ENCODE measurements at places on chromosomes 1 and 21. TPM values are rescaled to one million over a fixed set of nuclear protein-coding genes. Genes with fewer than 3 reads are reported as not detected.

DNA sequence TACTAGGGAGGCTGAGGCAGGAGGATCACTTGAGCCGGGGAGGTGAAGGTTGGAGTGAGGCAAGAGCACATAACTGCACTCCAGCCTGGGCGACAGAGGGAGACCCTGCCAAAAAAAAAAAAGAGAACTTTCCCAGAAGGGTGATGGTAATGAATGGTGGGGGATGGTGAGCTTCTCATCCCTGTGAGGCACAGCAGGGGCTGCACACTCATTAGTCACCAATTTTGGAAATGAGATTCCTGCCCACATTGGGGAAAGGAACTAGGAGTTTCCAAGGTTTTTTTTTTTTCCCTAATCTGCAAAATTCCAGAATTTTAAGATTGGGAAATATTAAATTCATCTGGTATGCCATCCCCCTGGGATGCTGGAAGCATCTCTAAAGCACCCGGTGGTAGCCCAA, 50.2 kb upstream of the SSBP3 start:
- no peak for DNase-seq

GRCh38 chr1:221302810-221303209, 423.6 kb downstream of the HLX start:
- DNase-seq = no peak

DNA sequence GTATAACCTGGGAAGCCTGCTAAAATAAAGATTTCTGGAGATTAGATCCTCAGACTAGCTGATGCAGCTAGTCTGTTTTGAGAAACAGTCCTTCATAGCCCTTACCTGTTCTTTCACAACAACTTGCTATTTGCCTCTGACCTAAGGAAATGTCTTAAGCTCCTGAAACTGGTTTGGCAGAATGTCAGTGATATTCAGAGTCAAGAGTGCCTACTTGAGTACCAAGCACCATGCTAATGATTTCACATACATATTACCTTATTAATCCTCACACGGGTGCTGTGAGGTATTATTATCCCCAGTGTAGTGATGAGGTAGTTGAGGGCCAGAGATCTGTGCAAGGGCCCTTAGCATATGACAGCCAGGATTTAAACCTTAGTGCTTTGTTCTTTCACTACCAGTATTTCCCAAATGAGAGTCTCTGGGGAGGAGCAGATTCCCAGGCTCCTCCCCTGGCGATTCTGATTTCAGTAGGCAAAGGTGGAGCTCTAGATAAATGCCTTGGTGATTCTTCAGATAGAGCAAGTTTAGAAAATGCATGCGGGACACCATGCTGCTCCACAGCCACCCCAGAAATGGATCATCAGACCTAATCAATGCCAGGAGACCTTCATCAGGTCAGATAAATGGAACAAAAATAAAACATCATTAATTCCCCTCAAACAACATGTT, 47.4 kb upstream of the WNT2B start:
- no peak for DNase-seq

- no peak for DNase-seq
Measured at GRCh38 chr1:160652924-160653619, 6.2 kb upstream of the SLAMF1 start.

DNA sequence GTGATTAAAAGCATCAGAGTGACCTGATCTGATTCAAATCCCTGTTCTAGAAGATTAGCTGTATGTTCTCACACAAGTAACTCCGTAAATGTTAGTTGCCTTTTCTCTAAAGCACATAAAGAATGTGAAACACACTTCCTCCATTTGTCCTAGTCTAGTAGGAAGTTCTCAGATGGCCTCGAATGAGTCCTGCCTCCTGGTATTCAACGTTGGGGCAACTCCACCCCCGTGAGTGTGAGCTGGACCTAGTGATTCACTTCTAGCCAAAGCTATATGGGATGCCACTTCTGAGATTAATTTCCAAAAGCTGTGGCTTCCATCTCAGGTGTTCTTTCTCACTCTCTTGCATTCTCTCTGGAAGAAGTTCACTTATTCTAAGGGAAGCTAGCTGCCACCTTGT, 267.6 kb downstream of the GPATCH2 start:
- no peak for DNase-seq

GRCh38 chr1:52970149-52970548, 43.1 kb downstream of the SCP2 start:
- DNase-seq = no peak

DNA sequence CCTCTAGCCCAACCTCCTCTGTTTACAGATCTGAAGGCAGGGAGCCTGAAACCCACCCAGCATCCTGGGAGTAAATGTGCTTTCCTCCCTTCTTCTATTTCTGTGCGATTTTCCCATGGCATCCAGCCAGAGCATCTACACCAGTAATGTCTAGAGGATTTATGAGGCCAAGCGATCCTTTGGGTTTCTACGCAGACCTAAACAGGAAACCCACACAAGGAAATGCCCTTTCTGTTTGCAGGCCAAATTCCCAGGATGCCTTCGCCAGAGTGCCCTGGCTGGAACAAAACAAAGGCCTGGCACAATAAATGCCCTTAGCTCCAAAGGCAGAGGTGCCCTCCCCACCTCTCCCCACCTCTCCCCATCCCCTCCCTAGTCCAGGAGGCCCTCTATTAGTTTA, 110.5 kb upstream of the CDC42BPA start:
- DNase-seq = no peak

DNA sequence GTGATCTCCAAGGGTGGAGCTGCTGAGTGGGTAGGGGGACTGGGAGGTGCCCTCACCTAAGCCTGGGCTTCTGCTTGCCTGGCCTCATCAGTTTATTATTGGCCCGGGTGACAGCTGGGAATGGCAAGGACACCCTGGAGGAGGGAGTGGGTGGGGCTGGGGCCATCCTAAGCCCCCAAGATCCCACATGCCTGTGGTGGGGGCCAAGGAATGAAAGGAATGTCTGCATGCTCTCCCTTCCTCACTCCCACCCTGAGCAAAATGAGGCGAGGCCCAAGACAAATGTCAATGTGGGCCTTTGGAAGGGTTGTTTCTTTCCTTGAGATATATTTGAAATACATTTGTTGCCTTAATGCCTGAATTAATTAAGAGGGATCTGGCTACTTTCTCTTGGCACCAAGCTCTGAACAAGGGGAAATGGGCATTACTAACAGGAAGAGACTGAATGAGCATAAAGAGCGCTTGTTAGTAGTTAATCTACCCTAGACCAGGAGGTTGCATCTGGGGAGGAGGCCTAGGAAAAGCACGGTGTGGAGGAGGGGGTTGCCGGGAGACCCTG, 19.7 kb upstream of the CHI3L1 start:
- no peak for DNase-seq

DNA sequence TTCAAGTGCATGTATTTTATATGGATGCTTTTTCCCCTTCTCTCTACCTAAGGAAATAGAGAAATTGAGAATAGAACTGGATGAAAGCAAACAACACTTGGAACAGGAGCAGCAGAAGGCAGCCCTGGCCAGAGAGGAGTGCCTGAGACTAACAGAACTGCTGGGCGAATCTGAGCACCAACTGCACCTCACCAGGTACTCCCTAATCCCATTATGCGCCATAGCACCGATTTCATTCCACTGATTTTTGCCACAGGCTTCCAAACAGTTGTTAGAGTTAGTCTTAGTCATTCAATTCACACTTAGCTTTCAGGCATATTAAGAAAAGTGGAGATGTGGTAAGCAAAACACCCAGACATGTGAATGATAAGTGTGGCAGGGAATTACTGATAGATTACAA, 122.8 kb downstream of the SDCCAG8 start:
- no peak for DNase-seq

DNA sequence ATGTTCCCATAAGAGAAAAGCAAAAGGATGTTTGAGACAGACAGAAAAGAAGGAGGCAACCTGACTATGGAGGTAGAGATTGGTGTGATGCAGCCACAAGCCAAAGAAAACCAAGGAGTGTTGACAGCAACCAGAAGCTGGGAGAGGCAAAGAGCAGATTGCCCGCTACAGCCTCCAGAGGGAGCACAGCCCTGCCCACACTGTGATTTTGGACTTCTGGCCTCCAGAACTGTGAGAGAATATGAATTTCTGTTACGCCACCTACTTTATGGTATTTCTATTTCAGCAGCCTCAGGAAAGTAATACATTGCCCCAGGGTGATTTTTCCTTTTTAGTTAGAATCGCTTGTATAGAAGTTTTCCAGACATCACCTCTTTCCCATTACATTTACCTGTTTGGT, 28.4 kb downstream of the SLAMF6 start:
- DNase-seq = no peak

DNA sequence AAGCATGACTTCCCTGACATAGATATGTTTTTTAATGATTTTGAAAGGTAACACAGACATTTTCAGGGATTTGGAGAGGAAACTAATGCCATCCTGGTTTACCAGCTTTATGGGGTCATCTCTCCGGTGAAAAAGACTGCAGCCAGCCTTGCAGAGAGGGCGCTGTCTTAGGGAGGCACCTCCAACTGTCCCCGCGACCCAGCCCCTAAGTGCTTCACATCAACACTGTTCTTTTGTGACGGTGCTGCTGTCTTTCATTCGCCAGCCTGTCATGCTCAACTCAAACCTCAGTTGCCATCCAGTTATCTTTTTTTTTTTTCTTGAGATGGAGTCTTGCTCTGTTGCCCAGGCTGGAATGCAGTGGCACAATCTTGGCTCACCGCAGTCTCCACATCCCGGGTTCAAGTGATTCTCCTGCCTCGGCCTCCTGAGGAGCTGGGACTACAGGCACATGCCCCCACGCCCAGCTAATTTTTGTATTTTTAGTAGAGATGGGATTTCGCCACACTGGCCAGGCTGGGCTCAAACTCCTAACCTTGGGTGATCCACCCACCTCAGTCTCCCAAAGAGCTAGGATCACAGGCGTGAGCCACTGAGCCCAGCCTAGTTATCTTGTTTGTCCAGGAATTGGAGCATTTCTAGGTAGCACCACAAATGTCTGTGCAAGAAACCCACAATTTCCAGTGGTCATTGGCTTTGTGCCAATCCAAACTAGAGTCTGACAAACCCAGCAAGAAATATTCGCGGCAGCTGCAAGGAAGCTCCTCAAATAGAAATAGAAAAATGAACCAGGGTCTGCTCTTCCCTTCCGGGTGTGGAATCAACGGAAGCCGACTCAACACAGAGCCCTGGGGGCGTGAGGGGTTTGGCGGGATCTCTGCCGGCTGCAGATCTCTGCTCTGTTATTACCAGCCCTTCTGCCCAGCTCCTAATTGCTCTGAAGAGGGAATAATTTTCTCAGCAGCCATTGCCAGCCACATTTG, 24.2 kb downstream of the PDE9A start:
- no peak for DNase-seq

The INTS7 gene
- 2.4 TPM for total RNA-seq

DNA sequence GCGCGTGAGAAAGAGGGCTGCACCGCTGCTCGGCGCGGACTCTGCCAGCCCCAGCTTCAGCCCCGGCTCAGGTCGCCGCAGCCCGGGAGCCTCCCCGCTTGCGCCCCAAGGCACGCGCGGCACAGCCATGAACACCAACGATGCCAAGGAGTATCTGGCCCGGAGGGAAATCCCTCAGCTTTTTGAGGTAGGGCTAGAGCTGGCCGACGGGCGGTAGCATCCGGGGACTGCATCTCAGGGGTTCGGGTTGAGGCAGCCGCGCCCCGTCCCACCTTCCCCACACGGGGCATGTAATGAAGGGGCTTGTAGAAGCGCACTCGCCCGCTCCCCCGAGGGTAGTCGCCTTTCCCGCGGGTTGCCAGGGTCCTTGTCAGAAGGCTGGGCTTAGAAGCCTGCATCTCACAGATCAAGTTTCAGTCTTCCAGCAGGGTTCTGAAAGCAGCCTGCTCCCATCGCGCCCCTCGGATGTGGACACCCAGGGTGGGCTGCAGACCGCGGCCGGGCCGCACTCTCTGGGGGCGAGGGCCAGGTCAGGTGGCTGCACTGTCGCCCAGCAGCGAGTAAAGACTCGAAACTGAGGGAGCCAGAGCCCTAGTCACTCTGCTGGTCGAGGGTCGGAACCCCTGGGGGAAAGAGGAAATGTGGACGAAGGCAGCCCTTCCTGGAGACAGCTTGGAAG, 507 bp downstream of the AK5 start:
- no peak for DNase-seq

- DNase-seq = no peak
Measured at GRCh38 chr1:167631386-167631935, 1.4 kb downstream of the RCSD1 start.

DNA sequence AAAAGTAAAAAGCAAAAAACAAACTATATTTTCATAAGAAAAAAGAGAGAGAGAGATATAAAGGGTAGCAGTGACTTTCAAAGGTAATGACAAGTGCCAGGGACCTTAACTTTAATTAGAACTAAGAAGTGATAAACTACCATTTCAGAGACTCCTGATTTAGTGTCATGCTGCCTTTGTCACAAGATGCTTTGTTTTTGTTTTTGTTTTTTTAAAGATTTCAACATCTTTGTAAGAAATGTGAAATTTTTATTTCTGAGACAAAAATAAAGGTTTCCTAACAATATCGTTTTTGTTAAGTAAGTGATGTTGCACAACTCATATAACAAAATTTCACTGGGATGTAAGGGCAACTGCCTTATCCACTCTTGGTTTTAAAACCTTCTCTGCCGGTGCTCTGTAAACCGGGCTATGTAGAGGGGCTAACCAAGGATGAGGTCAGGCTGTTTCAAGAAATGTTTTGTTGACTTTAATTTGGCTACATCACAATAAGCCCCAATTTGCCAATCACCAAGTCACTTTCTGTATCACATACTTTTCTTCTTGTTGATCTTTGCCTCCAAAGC, 35.2 kb upstream of the SYT2 start:
- no peak for DNase-seq

The C1QA gene
- not detected for total RNA-seq
